ENCODE measurements at places on chromosomes 16 and 17.

DNA sequence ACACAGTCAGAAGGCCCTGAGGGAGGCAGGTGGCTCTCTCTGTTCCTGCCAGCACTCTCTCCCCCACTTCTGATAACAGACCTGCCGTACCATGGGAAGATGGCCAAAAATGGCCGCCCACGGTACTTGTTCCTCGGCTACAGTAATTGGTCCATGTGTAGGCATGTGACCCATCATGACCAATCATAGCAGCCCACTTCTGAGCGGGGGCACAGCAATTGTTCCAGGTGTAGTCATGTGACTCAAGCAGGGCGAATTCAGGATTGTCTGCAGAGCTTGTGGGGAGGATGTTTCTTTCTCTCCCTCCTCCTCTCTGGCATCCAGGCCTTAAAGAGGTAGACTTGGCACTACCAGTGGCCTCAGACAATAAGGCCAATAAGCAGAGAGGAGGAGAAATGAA lies 250.4 kb downstream of the MRTFB start:
- no peak for DNase-seq

GRCh38 chr16:31108794-31109558 lies 790 bp downstream of the BCKDK start:
- no peak for DNase-seq

DNA sequence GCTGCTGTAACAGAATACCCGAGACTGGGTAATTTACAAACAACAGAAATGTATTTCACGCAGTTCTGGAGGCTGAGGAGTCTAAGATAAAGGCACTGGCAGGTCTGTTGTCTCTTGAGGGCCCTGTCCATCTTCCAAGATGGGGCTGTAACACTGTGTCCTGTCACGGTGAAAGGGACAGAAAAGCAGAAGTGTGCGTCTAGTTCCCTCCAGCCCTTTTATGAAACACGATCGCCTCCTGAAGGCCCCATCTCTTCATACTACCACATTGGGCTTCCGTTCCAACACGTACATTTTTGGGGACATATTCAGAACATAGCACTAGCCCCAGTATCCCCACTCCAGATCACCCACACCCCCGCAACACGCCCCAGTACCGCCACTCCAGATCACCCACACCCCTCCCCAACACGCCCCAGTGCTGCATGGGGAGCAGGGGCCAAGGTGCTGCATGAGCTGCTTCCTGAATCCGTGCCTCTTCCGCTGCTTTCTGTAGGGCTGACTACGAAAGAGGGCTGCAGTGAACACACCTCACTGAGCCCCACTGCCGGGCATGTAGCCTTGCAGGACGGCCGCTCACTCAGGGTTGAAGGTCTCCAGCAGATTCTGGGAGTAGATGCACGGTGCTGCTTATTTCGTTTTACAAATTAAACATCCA lies 91.9 kb downstream of the RPTOR start:
- no peak for DNase-seq

DNA sequence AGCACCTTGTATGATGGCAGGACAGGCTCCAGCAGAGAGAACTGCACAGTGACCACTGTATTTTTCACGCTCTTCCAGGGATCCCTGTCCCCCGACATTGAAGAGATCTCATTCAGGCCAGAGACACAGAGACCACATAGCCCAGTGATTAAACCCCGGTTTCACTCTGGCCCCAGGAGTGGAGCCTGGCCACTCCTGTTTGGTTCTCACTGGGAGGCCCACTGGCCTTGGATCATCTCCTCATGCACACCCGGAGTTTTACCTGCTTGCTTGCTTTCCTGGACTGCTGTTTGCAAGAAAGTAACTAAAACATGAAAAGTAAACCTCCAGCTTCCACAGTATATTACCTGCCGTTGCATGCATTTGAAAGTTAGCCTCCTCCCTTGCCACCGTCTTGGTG lies 13.2 kb upstream of the CLEC18C start:
- no peak for DNase-seq

DNA sequence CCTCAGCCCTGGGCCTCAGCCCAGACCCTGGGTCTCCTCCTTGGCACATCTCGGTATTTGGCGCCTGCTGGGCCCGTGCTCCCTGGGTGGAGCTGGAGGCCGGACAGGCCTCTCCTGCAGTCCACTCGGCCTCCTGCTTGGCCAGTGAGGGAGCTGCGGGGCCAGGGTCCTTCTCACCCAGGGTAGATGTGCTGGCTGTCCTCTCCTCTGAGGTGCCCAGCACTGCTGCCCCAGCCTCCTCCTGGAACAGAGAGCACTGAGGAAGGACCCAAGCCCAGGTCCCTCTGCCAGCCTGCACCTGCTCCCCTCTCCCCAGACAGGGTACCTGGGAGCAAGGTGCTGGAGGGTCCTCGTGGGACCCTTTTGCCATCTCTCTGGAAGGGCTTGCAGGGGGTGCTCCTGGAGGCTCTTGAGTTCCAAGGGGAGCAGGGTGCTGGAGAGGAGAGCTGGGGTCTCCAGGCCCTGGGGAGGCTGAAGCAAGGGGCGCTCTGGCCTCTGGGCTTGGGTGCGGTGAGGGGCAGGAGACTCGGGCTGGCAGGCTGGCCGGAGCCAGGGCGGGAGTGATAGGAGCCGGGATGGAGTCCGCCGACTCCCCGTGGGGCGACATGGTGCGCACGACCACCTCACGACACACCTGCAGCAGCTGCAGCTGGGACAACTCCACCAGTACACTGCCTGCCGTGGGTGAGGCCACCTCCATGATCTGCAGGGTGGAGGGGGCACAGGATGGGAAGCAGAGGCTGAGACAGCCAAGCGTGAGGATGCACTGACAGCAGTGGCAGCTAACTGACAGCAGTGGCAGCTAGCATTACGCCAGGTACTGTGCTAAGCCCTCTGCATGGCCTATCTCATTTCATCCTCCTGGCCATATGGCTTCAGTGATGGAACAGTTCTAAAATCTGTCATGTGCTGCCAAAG lies 17.8 kb downstream of the TSPOAP1 start:
- DNase-seq = no peak

GRCh38 chr17:49554694-49555494 lies 20.8 kb upstream of the NXPH3 start:
- no peak for DNase-seq

DNA sequence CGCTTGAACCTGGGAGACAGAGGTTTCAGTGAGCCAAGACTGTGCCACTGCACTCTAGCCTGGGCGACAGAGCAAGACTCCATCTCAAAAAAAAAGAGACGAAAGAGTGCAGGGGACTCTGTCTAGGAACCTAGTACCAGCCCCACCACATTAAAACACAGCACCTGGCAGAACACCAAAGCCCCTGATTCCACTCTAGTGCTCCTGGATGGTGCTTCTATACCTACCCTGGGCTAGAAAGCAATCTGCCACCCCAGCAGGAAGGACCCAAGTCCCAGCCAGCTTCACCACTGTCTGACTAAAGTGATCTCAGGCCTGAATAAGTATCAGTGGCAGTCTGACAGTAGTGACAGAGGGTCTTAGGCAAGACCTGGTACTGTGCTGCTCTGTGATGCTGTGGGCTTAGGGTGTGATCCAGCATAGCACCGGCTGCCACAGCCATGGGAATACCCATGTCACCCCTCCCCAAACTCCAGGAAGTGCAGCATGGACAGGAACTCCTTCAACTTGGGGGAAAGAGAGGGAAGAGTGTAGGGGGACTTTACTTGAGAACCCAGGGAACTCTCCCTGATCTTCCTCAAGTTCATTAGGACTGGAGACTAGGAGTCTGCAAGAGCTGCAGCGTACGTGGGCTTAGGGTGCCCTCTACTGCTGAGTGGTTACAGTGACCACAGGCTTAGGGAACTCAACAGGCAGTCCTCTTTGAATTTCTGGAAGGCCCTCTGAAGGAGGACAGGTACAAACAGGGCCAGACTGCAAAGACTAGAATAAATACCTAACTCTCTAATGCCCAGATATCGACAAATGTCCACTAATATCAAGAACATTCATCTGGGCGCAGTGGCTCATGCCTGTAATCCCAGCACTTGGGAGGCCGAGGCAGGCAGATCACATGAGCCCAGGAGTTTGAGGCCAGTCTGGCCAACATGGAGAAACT lies 30.0 kb upstream of the RNF43 start:
- DNase-seq = peak; percentile 2

GRCh38 chr16:73048292-73049080 lies 558 bp upstream of the ZFHX3 start:
- DNase-seq = no peak

DNA sequence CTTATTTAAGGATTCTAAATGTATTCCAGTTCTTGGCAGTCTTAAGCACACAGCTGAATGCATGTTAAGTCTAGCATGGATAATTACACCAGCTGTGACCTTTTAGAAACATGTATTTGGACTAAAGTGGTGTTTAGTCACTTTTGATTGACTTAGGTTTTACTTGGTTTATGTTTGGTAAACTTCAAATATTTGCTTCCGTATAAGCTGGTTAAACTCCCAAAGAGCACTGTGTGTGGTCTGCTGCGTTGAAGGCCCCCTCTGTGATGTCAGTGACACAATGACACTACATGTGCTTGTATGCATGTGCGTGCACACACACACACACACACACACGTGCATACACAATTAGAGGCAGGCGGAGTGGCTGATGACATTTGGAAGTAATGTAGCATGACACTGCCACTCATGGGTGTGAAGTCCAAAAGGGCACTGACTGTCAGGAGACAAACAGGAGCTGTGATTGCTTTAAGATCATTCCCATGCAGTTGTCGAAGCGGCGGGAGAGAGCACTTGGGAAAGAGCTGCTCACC lies 156.1 kb upstream of the CDH13 start:
- DNase-seq = no peak

GRCh38 chr17:19378416-19379360 lies at the start of gene MAPK7:
MAPK7 (plus strand) TSS chr17:19378498; CDS start chr17:19378901, 403 bp downstream.
- DNase-seq = no peak

- no peak for DNase-seq
These were observed 66.4 kb downstream of the SRCIN1 start for GRCh38 chr17:38539386-38539785.

DNA sequence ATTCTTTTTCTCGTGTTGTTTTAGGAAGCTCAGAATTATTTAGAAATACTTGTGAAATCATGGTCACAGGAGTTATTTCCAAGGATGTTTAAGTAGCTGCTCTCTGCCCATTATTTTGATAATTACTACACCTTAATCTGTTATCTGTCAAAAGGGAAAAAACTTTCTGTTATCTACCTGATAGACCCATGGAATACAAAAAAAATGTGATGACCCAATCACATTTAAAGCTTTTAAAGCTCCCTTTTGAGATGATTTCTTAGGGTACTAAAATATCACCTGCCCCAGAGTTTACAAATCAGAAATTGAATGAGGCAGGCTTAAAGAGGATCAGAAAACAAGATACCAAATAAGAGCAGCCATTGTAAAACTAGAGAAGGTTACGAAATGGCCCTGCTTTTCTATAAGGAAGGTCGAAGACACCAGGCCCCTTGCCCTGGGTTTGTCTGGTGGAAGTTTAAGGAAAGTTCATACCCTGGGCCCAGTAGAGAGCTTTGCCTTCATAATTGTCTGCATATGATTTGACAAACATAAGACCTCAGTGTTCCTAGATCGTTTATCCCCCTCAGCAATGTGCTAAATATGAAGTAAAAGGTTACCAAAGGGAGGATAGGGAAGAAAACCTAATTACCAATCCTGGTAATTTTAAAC lies 149.9 kb upstream of the TBX2 start:
- no peak for DNase-seq

DNA sequence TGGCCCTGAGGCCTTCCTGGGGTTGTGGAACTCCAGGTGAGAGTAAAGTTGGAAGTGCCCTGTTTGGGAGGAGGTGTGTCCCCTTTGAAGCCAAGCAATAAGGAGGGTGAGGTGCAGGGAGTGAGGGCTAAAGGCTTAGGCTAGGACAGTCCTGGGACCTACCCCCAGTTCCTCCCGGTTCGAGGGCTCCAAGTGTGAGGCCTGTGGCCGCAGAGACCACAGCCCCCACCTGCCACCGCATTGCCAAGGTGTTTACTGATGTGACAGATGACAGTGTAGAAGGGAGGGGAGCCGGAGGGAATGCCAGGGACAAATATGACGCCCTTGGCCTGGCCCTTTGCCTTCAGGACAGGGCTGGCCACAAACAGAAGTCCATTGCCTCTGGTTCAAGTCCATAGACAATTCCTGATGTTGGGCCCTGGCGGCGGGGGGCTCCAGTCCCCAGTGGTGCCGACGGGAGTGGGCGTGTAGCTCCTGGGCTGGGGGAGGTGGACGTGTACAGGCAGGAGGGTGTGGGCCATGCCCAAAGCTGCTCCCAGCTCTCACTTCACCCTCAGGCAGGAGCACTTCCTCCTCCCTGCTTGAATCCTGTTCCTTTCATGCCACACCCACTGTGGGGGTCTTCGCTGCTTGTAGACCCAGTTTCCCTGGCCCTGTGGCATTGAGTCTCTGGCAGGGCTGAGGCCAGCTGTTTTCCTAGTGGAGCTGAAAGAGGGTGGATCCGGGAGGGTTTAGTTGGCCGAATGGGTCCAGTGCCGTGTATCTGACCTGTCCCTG lies 3.2 kb downstream of the ADORA2B start:
- DNase-seq = no peak

DNA sequence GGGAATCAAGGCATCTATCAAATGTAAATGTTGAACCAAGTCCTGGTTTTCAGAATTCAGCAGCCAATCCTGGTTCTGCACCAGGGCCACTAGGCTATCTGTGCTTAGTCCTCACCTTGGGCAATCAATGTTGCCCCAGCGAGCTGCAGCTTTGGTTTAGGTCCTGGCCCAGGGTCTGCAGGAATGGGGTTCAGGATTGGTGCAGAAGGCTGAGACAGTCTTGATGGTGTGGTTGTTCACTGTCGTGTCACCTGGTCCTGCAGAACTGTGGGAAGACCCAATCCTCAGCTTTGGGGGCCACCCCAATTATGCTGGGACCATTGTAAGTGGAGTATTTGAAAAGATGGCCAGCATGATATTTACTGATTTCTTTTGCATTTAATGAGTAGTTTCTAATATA lies 10.6 kb downstream of the TERF2IP start:
- DNase-seq = no peak

DNA sequence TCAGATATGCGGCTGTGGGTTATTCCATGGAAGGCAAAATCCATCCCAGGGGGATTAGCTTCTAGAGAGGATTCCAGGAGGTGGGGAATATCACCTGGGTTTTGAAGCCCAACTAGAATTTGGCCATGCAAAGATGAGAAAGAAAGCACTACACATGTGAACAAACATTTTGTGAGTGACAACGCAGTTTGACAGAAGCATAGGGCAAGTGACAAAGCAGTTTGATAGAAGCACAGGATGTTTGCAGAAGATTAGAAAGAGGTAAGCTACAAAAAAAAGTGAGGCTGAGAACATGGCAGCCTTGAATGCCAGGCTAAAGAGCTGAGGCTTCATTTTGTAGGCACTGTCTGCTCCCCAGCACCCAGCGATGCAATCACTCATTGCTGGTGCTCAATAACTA lies 12.3 kb upstream of the KRT38 start:
- no peak for DNase-seq

GRCh38 chr17:17877529-17878358 lies 41.0 kb upstream of the SREBF1 start:
- peak; percentile 50 for DNase-seq

DNA sequence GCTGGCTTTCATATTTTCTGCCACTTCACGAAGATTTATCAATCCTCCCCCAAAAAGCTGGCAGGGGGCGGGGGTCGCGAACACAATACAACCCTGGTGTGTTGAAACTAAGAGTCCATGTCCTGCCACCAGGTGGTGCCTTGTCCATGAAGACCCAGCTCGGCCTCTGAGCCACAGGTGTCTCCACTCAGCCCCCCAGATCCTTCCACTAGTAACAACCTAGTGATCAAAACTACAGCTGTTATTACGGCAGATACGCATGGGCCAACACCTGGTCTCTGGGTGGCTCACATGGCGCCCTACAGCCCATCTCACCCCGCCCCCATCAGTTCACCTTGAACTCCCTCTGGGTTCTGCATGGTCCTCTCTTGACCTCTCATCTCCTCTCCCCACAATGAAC lies 27.7 kb downstream of the USP7 start:
- DNase-seq = no peak

GRCh38 chr16:69467080-69467479 lies 42.7 kb downstream of the CYB5B start:
- no peak for DNase-seq

Data from anterior cingulate cortex (tissue), 58 donors.